Neural progenitor cell (in vitro differentiated cells): ENCODE measurements at places on chromosomes 1 and 21.

GRCh38 chr1:208332036-208332773 lies 88.0 kb upstream of the PLXNA2 start:
- no peak for DNase-seq

- DNase-seq, result peak; percentile 22
These were observed 1.2 kb downstream of the MAN1A2 start for GRCh38 chr1:117368116-117369108.

- DNase-seq, result no peak
These were observed 339.9 kb downstream of the NTNG1 start for GRCh38 chr1:107480548-107481415.

GRCh38 chr1:55717111-55717510 lies 501.9 kb upstream of the USP24 start:
- DNase-seq, result no peak

DNA sequence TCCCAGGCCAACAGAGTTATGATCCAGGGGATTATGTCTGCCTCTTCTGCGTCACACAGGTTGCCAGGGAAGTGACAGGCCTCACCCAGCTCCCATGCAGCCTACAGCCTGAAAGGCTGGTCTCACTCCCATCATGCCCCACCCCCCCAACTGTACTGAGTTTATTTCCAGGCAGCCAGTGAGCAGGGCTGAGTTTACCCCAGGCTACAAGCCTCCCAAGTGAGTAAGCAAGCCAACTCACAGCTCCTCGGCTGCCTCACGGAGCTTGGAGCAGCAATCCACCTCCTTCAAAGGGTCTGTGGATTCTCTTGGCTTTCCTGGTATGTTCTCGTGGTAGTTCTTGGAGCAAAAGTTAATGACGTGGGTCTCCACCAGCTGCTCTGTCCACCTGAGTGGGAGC lies 1147.6 kb upstream of the ADGRL4 start:
- DNase-seq, result no peak

GRCh38 chr1:25458541-25459298 lies 28.0 kb downstream of the MACO1 start:
- DNase-seq, result no peak

DNA sequence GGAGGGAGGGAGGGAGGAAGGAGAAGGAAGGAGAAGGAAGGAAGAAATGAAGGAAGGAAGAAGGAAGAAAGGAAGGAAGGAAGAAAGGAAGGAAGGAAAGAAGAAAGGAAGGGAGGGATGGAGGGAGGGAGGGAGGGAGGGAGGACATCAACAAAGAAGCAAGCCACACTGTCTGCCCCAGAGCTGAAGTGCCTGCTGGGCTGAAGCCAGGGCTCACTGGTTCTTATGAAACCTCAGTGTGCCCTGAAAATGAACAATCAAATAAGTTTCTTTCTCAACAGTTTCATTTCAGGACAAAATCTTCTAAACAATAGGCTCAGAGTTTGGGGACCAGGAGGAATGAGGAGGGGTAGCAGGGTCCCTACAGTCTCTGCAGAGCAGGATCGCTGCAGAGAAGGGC lies 21.1 kb downstream of the ARHGEF19 start:
- DNase-seq, result no peak

GRCh38 chr1:33358795-33359503 lies 38.1 kb upstream of the A3GALT2 start:
- no peak for DNase-seq

DNA sequence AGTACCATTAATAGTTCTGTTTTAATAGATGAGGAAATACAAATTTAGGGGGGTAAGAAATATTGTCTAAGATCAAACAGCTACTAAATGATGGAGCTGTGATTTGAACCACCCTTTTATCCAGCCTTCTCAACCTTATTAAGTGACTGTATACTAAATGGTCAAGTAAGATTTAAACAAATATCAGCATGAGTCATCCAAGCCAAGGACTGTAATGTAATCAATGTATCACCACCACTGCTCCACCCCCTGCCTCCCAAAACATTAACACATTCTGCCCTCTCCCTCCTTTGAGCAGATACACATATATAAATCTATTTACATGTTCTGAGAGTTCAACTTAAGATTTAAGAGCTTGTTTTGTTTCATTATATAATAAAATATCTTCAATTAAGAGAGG lies 58.9 kb downstream of the LRRC40 start:
- no peak for DNase-seq

DNA sequence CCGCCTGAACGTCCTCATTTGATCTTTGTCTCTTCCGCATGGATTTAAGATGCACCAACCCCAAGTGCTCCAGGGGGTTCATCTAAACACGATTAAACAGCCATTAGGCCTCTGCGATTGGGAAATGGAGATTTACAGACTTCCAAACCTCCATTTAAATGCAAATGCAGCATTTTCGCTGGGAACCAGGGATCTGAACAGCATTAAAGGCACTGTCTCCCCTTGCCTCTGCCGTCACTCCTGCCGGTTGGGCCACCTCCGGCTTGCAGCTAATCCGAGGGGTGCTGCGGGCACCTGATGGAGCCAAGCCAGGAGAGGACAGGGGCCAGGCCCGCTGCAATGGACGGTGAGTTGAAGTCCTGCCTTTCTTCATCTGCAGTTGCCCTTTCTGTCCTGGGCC lies 70.3 kb upstream of the KLHDC7A start:
- peak; percentile 25 for DNase-seq

- DNase-seq, result peak; percentile 37
These were observed 717 bp upstream of the BATF3 start for GRCh38 chr1:212700223-212700891.
